ENCODE measurements at places on chromosomes 6 and 20.

GRCh38 chr6:116578335-116578734 is 7.0 kb downstream of the RWDD1 start:
- no peak for DNase-seq

DNA sequence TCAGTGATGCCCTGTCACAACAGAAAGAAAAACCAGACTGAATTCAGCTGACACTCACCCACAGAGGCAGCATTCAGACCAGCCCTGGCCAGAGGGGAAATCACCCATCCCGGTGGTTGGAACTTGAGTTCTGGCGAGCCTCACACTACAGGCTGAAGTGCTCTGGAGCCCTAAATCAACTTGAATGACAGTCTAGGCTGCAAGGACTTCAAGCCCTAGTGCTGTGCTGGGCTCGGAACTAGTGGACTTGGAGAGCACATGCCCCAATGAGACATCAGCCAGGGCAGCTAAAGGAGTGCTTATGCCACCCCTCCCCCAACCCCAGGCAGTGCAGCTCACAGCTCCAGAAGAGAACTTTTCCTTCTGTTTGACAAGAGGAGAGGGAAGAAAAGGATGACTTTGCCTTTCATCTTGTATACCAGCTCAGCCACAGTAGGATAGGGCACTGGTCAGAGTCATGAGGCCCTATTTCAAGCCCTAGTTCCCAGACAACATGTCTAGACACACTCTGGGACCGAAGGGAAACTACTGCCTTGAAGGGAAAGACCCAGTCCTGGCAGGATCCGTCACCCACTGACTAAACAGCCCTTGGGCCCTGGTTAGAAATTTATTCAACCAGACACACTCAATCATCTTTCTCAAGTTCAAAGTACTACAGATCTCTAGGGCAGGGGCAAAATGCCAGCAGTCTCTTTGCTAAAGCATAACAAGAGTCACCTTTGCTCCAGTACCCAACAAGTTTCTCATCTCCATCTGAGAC is 43.2 kb upstream of the PNRC1 start:
- DNase-seq, result no peak

- no peak for DNase-seq
Measured at GRCh38 chr6:32603888-32604287, 14.2 kb upstream of the HLA-DRB1 start.

GRCh38 chr6:149567194-149567586 is 1.0 kb downstream of the GINM1 start:
- DNase-seq, result no peak

DNA sequence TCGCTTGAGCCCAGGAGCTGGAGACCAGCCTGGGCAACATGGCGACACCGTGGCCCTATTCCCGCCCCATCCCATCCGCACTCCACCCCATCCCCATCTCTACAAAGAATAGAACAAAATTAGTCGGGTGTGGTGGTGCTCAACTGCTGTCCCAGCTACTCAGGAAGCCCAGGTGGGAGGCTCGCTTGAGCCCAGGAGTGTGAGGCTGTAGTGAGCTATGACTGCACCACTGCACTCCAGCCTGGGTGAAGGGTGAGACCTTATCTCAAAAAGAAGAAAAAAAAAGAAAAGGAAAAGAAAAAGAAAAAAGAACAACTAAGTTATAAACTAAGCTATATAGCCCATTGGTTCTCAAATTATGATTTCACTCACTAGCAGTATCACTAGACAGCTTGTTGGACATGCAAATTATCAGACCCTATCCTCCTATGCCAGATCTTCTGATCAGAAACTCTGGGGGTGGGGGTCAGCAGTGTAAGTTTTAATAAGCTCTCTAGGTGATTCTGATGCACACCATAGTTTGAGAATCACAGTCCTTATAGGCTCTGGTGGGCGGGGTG is 491 bp upstream of the ITCH start:
- no peak for DNase-seq

DNA sequence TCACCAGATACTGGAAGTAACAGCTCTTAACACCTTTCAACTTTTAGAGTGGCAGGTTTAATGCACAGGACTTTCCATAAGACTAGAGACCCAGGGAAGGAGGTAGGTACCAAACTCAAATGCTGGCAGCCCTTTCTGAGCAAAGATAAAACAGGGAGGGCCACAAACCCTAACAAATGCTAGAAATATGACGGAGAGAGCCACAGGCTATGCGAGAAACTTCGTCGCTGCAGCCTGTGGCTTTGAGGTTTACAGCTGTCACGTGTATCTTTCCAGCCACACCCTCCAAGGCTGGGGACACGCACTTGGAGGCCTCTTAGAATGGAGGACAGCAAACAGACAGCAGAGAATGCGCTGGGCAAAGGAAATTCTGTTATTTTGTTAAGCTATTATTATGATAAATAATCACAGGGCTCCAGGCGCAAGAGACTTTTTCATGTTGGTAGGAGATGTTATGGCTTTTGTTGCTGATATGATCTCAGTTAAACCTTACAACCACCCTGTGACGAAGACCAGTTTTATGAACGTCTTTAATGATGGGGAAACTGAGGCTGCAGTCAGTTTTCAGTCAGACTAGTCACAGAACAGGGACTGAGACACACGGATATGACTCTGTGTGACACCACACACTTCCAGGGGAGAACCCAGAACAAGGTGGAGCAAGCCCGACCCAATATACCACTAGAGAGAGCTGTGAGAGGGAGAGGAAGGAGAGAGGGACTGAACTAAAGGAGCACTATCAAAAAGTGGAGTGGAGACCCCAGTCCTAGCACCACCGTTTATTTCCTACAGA is 2.0 kb downstream of the TRAM2 start:
- DNase-seq, result no peak

- DNase-seq, result no peak
Measured at GRCh38 chr6:142906945-142907470, 38.0 kb downstream of the HIVEP2 start.

- DNase-seq, result no peak
Measured at GRCh38 chr20:37693242-37693634, 592 bp upstream of the CTNNBL1 start.

Measured in activated CD8-positive, alpha-beta memory T cell treated with anti-CD3 and anti-CD28 coated beads for 1 hour (primary cell).